CD4-positive, alpha-beta T cell treated with Interleukin-10 for 1 hour (primary cell): ENCODE measurements at places on chromosomes 3 and 15.

DNA sequence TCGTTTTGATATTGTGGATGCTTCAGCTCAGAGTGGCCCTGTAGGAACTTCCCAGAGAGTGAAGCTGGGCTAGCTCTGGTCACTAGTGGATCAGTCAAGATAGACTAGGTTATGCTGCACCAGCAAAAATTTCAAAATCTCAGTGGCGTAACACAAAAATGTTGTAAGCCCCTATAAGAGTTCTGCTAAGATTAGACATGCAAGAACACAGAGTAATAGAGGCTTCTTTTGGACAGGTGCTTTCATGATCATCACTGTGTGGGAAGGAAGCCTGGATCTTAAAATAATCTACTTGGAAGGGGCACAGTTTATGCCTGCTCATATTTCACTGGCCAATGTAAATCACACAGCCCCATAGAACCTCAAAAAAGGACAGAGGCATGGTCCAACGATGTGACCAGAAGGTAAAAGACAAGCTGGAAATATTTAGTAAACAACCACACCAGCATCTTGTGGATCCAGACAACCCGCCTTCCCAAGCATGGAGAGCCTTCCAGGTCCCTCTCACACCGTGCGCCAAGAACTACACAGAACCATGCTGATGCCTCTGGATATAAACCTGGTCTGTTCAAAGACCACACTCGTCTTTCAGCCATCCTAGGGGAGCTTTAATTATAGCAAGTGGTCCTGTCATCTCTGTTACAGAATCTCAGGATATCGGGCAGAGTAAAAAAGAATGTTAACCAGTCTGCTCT lies 554.3 kb downstream of the EPHB1 start:
- no peak for DNase-seq

- DNase-seq = no peak
Observed at GRCh38 chr3:43872301-43872700, 181.6 kb downstream of the ABHD5 start.

- DNase-seq = no peak
Observed at GRCh38 chr3:134314588-134315285, 59.5 kb downstream of the AMOTL2 start.

DNA sequence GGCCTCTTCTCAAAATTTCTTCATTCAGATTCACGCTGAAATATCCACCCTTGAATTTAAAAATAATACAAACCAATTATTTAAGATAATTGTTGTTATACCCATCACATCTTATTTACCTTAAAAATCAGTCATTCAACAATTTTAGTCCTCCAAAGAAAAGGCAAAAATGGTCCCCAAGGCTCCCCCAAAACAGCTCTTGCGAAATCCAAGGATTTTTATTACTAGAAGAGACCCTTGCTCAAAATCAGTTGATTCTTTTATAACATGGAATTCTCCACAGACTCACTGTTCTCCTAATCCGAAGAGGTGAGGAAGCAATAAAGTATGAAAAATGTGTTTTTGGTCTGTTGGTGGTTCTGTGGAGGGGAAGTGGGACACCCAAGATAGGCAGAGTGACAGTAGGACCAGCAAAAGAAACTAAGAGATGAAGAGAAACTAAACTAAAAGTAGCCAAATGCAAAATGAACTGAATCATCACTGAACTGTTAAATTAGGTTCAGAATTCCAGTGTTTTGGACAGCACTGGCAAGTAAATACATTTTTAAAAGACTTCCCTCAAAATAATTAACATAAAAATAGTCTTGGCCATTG lies 19.1 kb upstream of the PLCH1 start:
- DNase-seq = no peak

DNA sequence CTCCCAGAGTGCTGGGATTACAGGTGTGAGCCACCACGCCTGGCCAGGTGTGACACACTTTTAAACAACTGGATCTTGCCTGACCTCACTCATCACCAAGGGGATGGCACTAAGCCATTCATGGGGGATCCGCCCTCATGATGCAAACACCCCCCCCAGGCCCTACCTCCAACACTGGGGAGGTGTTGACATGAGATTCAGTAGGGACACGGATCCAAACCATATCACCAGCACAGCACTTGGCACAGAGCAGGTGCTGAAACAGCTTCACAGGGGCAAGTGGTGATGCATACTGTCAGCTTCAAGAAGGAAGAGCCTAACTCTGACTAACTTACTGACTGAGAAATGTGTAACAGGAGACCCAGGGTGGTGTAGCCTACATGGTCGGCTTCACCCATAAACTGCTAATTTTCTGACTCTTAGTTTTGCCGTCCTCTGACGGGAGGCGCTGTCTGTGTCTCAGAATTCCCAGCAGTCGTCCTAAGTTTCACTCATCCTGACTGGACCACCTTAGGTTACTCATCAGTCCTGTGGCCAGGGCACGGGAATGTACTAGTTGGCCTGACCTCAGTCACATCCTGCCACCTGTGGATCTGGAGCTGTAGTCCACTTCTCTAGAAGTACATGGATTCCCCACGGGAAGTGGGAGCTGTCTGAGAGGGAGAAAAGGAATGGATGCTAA lies 81.9 kb upstream of the PLXNA1 start:
- DNase-seq = no peak

- peak; percentile 79 for DNase-seq
Observed at GRCh38 chr15:73927476-73928240, 1.4 kb downstream of the LOXL1 start.

- DNase-seq = no peak
Observed at GRCh38 chr3:137866933-137867332, 102.8 kb downstream of the SOX14 start.

- DNase-seq = no peak
Observed at GRCh38 chr3:153897842-153898241, 223.3 kb upstream of the ARHGEF26 start.

DNA sequence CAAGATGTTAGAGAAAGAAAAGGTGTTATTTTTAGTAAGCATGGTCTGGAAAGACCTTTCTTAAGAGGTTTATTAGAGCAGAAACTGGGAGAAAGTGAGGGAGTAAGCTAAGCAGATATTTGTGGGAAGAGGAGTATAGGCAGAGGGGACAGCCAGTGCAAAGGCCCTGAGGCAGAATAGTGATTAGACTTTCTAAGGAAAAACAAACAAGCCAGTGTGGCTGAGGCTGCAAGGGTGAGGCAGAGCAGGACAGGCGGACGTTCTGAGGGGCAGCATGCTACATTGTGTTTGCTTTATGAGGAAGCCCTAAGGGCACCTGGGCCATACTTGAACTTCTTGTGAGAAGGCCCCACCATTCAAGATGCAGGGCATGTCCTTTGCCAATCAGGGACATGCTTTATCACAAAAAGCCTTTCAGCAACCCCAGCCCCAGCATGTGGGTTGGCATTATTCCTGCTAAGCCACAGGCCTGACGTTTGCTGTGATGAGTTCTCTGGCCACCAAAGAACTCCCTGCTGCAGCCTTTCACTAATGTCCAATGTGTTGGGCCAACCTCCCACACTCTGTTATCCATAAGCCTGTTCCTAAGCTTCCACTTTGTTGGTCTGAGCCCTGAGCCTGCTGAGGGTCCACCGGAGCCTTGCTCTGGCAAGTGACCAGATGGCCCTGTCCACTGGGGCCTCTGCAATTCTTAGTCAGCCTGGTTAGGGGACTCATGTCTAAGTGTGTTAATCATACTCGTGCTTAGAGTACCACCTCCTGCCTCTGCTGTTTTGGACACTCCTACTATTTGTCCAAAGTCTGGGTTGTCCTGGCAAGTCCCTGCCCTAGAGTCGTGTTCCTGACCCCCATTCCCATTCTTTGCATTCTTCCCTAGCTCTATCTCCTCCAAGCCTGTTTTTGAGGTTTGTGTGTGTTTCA lies 209.9 kb upstream of the CTNNB1 start:
- no peak for DNase-seq

- no peak for DNase-seq
Observed at GRCh38 chr15:49380912-49381311, 42.1 kb upstream of the FGF7 start.

- DNase-seq = no peak
Observed at GRCh38 chr3:146507331-146508120, 36.9 kb downstream of the PLSCR1 start.

DNA sequence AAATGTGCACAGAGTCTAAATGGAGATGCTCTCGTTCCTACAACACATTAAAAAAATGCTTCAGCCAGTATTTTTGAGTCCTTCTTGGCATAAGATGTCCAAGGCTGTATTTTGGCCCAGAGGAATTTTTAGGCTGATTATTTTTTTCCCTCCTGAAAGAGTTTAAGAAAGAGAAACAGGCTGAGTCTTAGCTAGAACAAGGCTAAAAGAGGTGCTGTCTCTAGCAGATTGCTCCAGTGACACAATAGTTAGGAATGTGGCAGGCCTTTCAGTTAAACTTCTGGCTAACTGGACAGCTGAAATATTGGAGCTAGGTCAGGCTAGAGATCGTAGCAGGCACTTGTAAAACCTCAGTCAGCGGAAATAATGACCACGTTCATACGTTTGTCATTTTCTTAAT lies 271.4 kb upstream of the RARB start:
- DNase-seq = no peak

- DNase-seq = no peak
Observed at GRCh38 chr15:77292969-77293558, 126.8 kb downstream of the PEAK1 start.

- no peak for DNase-seq
Observed at GRCh38 chr3:53328746-53329145, 18.6 kb downstream of the DCP1A start.

- no peak for DNase-seq
Observed at GRCh38 chr3:45214061-45214680, 11.9 kb downstream of the TMEM158 start.

DNA sequence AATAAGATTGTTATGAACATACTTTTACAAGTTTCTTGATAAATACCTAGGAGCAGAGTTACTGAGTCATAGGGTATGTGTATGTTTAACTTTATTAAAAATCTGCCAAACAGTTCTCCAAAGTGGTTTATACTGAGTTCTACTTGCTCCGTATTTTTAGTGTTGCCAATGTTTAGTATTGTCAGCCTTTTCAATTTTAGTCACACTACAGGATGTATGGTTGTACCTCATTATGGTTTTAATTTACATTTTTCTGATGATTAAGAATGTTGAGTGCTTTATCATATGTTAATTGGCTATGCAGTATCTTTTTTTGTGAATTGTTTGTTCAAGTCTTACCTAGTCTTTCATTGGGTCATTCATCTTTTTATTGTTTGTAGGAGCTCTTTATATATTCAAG lies 4.3 kb downstream of the TMOD3 start:
- DNase-seq = no peak

DNA sequence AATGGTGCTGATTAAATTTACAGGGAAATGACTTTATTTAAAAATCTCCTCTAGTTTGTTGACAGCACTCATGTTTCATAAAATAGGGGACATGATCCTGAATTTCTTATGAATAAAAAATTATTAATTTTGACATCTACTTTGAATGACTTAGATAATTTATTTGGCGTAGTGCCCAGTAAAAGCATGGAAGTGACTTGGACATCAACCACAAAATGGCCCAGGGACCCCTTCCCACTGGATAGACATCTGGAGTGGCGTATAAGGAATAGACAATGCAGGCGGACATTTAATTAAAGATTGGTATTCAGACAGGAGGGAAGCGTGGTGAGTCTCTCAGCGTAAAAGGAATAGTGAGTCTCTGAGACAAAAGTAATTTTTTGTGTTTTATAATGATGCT lies 79.8 kb downstream of the ADAMTSL3 start:
- DNase-seq = no peak

- DNase-seq = no peak
Observed at GRCh38 chr15:101255051-101255395, 3.2 kb upstream of the CHSY1 start.

- DNase-seq = no peak
Observed at GRCh38 chr3:14143271-14144225, 18.7 kb downstream of the TMEM43 start.

DNA sequence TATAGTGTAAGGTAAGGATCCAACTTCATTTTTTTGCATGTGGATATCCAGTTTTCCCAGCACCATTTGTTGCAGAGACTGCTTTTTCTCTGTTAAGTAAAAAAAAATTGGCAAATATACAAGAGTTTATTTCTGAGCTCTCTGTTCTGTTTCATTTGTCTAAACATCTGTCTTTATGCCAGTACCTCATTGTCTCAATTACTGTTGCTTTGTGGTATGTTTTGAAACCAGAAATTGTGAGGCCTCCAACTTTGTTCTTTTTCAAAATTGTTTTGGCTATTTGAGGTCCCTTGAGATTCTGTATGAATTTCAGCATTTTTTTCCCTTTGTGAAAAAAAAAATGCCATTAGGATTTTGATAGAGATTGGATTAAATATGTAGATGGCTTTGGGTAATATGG lies 150.5 kb downstream of the MINAR1 start:
- DNase-seq = no peak

DNA sequence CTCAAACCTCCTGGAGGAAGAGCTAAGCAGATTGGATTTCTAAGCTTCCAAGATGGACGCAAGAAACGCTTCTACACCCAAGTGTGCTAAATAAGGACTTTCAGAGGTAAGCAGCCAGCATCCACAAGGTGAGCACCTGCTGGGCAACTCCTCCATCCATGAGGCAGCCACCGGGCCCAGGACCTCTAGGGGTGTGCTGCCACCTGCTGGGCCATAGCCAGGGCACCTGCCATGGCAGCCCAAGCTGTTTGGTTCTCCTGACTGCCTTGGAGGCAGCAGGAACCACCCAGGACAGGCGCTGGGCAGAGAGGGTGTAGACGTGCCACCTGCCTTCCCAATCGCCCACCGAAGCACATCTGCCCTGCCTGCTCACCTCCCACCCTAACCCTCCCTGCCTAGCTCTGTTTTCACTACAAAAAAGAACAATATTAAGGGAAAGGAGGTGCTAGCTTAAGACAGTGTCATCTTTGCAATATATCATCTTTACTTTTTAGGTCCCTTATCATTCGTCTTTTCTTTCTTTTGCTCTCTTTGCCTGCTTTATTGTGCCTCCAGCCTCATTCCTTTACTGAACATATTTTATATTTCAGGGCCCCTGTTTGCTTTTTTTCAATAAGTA lies 12.9 kb downstream of the C15orf62 start:
- DNase-seq = peak; percentile 83

- no peak for DNase-seq
Observed at GRCh38 chr3:133570139-133570936, 3.1 kb upstream of the CDV3 start.

DNA sequence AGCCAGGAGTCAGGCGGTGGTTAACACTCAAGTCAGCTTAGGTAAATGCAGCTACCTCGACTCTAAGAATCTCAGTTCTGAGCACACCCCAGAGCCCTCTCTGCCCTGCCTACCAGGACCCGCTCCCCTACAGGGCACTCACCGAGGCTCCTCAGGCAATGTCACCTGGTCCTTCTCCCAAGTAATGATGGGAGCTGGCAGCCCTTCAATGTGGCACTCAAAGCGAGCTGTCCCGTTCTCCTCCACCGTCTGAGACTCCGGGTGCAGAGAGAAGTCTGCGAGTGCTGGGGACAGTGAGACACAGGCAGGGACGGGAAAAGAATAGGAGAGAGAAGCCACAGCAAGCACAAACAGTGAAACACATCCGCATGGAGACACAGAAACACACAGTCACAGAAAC lies 12.7 kb downstream of the IGDCC4 start:
- DNase-seq = no peak
